ENCODE measurements at places on chromosomes 12 and 14.

DNA sequence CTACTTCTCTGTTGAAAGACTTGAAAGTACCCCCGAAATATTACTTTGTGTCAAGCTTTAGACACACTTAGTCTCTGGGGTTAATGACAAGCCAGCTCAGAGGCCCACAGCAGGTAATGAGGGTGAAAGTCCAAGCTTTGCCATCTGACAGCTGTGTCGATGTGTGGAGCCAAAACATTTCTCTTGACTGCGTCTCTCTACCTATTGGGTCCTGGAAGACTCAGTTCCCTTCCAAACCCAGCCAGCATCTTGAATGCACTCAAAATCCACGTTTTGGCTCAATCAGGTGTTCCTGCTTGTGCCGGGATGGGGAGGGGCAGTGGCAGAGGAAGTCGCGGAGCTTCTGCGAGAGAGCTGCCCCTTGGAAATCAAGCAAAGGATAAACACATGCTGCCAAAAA lies 3.2 kb downstream of the PLXNC1 start:
- no peak for DNase-seq

DNA sequence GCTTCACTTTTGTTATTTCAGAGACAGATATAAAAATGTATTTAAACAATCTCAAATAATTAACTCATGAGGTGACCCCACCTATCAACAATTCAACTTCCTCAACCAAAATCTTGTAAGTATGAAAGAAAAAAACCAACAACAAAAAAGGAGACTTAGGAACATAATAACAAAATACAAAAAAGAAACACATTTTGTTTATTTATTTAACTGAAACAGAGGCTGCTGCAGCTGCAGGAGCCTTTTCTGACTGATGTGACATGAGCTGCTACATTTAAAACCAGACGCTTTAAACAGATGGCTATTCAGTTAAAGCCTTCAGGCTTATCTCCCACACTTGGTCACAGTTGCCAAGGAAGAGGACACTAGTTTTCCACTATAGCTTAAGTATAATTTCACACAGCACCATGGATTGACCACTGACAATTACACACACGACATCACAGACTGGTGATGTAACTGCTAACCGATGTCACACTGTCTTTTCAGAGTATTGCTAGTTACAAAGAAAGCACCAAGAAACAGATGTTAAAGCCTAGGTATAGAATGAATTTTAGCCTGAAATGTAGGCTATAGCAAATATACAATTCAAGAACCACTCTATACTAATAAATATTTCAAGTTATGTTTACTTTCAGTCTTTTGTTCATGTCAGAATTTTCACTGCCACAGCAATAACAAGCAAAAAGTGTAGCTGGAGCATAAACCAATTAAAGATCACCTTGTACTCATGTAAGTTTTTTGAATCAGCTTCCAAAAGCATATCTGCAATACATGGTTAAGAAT lies 113.0 kb downstream of the MED13L start:
- no peak for DNase-seq

GRCh38 chr14:70208380-70208779 lies 19.6 kb upstream of the SLC8A3 start:
- no peak for DNase-seq

DNA sequence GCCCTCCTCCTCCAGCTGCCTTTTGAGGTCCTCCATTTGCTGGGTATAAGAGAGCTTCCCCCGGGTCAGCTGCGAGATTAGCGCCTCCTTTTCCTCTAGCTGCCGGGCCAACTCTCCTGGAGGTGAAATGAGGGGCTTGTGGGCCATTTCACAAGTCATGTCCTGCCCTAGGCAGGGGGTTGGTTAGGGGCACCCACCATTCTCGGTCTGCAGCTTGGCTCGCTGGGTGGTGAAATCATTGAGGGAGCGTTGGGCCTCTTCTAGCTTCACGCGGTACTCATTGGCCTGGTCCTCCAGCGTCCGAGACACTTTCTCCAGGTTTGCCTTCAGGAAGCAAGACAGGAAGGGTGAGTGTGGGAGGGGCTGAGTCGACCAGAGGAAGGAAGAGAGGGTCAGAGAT lies 12.6 kb downstream of the CMTM5 start:
- DNase-seq, result no peak
